Stimulated activated CD4-positive, alpha-beta T cell treated with anti-CD3 and anti-CD28 coated beads, Interleukin-4, amount 100 ng/mL, for 48 hours (primary cell): ENCODE measurements at places on chromosomes 12 and 14.

DNA sequence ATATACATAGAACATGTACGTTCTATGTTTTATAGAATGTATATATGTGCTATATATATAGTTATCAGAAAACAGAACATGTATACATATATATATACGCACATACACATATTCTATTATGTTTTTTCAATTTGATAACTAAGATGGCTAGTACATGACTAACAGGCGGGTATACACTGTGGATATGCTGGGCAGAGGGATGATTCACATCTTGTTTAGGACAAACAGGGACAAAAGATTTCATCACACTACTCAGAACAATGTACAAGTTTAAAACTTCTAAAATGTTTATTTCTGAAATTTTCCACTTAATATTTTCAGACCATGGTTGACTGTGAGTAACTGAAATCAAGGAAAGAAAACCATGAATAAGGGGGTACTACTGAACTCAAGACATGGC, 17.4 kb downstream of the TIMELESS start:
- no peak for DNase-seq

- no peak for DNase-seq
These were observed 5.4 kb upstream of the ERO1A start for GRCh38 chr14:52700701-52701172.

DNA sequence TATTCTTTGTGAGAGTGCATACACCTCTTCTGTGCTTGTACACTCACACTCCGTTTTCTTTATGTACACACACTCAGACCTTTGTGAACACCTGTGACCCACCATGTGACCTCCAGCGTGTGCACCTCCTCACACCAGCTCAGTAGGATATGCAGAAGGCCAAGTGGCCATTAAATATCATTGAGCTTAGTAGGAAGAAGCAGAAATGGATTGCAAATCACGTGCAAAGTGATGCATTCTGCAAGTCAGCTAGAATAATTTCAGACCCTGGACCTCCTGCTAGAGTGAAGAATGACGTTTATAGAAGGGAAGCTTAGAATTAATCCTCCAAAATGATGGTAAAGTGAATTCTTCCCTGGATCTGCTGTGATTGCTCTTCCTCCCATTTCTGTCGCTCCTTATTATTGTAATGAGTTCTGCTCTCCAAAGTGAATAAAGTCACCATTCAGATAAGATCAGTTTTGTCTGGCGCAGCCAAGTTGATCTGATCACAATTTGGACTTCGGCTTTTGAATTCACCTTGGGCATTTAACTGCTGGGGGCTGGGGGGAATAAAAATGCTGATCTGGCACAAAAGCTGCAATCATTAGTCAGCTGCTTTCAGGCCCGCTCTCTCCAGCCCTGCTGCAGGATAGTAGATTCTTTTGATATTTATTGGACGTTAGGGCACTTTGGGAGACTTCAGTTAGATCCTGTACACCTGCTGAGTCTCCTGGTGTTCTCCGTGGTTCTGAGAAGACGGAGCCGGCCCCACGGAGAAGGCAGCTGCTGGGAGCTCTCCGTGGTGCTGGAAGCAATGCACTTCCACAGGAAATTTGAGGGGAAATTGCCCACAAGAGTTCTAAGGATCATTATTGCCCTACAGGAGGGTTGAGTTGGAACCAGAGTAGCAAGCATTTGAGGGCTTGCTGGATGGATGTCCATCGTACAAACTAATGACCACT, 12.4 kb upstream of the NRXN3 start:
- DNase-seq: no peak

GRCh38 chr12:15214851-15215601, 6.2 kb downstream of the RERG start:
- no peak for DNase-seq

DNA sequence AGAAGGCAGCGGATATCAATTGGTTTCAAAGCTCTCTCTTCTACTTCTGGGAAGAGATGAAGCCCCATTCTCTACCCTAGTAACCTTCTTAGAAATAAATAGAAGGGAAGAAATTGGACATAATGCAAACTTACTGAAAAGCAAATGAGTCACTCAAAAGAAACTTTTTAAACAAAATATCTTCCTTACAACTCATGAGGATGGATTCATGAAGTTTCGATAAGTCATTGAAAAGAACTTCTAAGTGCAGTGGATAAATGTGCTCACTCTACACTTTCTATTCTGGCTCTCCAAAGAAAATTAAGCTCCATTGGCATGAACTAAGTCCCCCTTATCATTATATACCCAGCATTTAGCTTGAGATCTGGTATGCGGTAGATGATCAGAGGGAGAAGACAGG, 899.5 kb downstream of the RPS29 start:
- no peak for DNase-seq

DNA sequence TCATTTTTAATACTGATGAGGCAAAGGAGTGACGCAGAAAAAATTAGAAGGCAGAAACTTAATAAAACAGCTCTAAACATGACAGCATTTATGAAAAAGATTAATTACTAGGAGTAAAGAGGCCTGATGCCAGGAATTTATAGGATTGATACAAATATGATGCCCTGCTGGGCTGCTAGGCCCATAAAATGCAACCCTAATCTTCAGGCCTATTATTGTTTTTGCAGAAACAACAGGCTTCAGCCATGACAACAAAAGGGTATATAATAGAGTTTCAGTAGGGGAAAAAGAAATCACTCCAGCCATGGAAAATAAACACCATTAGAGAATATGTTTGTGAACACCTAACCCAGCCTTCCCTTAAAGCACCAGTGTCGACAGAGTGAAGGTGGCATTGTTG, 50.6 kb downstream of the OTX2 start:
- DNase-seq: no peak

DNA sequence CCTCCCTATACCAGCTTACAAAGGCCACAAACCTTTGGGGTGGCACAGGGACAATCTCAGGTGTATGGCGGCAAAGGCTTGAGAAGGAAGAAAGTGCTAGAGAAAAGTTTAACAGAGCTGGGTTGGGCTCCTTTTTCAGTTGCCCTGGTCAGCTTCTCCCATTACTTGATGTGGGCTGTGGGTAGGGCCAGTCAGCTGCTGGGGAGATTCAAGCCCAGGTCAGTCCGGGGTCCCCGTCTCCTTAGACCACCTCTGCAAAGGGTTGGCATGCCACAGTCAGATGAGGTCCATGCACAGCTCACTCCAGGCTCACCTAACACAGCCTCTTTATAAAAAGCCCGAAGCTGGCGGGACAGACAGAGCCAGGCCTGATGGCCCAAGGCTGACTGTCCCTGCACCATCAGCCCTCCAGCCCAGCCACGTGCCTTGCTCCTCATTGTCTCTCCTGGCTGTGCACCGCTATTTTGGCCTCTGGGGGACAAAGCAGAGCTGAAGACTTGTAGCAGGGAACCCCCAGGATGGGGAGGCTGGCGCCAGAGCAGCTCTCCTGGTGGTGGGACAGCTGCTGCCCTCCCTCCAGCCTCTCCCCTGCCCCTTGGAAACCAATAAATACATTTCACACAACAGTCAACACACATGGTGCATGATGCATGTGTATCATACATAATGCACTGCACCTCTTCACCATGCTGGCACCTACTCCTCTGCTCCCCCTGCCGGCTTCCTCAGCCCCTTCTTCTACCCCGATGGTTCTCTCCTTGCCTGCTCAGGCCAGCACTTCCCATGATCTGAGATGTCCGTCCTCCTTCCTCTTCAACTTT, 61.7 kb upstream of the DDX11 start:
- no peak for DNase-seq

DNA sequence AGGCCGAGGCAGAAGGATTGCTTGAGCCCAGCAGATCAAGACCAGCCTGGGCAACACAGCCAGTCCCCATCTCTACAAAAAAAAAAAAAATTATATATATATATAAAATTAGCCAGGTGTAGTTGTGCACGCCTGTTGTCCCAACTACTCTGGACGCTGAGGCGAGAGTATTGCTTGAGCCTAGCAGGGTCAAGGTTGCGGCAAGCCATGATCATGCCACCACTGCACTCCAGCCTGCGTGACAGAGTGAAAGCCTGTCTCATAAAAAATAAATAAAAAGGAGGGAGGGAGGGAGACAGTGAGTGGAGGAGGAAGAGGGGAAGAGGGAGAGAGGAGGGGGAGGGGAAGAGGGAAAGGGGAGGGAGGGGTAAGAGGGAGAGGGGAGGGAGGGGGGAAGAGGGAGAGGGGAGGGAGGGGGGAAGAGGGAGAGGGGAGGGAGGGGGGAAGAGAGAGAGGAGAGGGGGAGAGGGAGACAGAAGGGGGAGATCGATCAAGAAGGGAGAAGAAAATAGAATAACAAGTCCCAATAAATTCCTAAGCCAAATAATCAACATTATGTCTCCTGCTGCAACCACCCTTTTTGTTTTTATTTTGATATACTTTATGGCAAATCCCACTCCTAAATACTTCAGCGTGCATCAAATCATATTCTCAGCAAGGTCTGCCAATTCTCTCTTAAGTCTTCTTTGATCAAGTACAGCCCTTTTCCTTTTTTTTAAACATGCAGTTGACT, 163.9 kb downstream of the MED13L start:
- DNase-seq: no peak

DNA sequence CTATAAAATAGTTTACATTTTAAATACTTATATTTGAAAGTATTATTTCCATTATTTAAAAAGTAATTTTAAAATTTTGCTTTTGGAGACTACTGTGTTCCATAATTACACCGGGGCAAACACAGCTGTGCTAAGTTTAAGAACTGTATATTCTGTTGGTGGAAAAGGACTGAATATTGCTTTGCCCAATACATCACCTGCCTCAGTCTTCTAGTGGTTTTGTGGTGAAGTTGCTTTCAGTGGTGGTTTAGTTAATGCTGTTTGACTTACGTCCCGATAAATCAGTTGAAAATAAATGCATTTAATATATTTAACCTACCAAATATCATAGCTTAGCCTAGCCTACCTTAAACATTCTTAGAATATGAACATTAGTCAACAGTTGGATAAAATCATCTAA, 23.4 kb downstream of the FBXO34 start:
- no peak for DNase-seq

- DNase-seq: no peak
These were observed 549.6 kb downstream of the DIO2 start for GRCh38 chr14:79661752-79662151.

DNA sequence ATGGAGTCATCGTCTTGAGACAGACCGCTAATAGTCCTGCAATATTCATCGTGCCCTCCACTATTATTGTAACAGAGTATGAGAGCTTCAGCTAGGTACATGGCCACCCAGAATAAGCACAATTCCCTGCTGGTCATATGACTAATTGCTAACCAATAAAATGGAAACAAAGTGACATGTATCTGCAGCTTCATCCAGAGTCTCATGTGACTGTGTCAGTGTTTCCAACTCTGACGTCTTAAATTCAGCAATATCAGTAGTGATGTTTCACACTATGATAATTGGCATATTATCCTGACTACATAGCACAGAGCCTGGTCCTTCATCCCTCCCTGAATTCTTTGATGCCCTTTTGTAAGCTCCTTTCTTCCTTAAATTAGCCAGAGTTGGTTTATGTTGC, 167.4 kb downstream of the RPS29 start:
- no peak for DNase-seq

DNA sequence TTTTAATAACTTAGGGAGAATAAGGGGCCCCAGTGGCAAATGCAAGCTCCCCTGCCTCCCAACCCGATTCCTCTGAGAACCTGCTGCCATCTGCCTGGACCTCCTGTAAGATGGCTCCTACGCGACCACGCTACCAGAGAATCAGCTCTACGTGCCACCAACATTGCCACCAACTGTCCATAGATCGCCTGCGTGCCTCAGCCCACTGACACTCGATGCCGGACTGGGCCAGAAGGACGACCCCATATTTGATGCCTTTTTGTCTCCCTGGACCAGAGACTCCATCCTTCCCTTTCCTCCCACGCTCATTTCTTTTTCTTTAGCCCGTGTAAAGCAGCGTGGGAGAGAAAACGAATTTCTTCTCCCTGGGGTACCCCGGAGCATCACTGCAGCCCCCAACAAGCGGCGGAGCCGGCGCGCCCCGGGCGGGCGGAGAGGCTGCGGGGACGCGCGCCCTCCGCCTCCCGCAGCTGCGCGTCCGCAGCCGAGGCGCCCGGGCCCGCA, 565 bp upstream of the KLHL42 start:
- no peak for DNase-seq

DNA sequence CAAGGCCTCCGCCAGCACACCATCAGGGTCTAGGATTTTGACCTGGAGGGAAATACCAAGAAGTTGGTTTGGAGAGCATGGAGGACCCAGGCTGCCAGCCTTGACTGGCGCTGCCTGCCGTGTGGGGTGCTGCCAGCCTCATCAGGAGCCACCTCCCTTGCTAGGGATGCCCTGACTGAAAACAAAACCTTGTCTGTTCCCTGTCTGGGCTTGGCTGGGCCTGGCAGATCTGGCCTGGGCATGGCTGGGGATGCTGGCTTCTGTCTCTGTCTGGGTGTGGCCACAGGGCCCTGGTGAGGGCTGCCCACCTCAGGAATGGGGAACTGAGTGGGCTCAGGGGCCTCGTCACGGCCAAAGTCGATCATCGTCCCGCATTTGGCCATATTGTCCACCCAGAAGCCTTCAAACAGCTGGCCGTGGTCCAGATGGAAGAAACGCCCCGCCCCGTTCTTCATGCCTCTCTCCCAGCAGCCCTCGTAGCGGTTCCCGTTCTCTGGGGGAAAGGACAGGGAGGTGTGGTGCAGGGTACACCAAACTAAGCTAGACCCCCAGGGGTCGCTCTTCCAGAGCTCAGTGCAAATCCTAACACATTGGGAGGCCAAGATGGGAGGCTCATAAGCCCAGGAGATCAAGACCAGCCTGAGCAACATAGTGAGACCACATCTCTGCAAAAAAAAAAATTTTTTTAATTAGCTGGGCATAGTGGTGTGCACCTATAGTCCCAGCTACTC, 16.5 kb downstream of the MORN3 start:
- no peak for DNase-seq

DNA sequence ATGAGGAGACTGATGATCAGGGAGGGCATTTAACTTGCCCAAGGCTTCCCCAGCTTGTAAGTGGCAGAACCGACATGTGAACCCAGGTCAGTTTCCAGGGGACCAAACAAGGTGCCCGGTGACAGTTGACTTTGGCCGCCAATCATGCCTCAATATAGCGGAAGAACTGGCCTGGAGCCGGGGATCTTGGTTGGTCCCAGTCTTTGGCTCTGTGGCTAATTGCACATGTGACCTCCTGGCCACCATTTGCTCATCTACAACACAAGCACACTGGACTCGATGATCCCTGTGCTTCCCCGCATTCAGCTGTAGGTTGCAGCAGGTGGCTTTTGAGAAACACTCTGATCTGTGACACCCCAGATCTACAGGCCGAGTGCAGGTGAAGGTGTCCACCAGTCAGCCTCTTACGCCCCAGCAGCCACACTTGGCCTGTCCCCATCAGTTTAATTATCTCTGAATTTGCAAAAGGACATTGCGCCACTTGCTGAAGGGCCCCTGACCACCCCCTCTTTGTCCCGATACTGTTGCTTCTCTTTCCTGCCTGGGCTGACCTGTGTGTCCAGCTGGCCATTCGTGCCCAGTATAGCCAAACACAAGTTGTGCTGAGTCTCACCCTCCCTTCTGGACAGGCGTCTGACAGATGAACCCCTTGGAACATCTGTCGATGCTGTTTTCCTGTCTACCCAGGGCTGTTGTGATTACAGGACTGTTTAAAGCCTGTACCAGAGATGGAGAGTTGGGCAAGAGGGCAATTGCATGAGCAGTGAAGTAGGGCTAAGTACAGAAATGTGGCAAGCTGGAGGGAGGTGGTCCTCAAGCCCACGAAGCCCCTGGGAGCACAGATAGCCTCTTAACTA, 14.1 kb downstream of the ACACB start:
- DNase-seq: no peak
